ENCODE measurements at places on chromosomes 3 and 15.

DNA sequence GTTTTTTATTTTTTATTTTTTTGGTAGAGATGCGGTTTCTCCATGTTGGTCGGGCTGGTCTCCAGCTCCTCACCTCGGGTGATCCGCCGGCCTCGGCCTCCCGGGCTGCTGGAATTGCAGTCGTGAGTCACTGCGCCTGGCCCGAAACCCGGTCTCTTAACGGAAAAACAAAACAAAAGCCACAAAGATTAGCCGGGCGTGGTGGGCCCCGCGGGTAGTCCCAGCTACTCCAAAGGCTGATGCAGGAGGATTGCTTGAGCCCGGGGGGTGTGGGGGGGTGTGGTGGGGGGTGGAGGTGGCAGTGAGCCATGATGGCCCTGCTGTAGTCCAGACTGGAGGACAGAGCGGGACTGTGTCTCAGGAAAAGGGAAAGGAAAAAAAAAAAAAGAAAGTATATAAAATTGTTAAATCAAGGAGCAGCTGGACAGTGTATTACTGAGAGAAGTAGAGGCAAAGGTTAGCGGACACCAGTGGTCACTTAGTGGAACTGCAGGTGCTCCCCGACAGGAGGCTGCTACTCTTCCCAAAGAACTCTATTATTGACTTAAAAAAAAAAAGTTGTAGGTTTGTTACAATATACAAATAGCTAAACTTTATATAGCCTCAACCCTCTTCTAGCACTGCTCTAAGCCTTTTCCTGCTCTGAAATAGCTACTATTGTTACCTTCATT, 30.3 kb upstream of the TUBGCP5 start:
- DNase-seq, result no peak

GRCh38 chr15:51448622-51449399, 107.4 kb downstream of the GLDN start:
- DNase-seq, result no peak

GRCh38 chr15:78789615-78790014, 21.6 kb downstream of the ADAMTS7 start:
- no peak for DNase-seq

DNA sequence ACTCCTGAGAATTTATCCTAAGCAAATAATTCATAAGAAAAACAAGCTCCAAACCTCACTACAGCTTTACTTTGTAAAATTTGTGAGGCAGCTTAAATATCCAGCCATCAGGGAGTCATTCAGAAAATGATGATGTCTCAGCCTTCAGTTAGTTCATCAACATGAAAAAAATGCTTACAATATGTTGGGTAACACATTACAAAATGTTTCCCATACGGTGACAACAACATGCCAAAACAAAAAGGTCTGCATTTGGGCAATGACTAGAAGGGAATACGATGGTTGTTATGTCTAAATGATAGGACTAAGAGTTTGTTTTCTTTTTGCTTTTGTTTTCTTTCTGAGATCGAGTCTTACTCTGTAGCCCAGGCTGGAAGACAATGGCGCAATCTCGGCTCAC, 47.0 kb upstream of the CFAP161 start:
- no peak for DNase-seq

DNA sequence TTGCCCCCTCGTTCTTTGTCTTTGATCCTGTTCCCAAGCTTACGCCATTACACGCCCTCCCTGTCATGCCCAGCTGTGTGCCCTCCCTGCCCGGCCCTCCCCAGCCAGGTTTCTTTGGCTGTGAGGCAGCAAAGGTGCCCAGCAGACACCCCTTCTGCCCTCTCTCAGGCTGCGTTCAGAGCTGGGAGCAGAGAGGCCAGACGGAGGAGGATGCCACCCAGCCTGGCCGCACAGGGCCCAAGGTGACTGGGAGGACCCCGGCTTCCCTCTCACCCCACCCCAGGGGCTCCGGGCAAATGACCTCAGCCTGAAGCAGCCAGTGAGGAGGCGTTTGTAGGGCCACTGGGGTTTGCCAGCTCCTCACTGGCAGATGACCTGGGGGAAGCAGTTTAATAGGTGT, 30.8 kb upstream of the LACTB start:
- no peak for DNase-seq

- no peak for DNase-seq
These were observed 235.3 kb downstream of the IGSF11 start for GRCh38 chr3:118799303-118799702.

DNA sequence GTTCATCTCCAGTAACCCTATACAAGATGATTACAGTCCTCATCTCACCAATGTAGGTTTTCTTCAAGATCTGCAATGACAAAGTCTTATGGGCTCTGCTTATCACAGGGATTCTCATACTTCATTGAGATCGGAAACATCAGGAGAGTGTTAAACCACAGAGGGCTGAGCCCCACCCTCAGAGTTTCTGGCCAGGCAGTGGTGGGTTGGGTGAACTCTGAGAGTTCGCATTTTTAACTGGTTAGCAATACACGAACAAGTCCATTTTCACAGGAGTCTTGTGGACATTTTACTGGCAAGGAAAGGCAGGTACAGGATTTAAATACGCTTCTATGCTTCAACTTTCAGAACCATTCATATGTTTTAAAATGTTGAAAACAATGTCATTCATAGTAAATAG, 366.7 kb upstream of the ROBO2 start:
- no peak for DNase-seq

- DNase-seq, result no peak
These were observed 586.9 kb upstream of the SGO1 start for GRCh38 chr3:20772869-20773268.

DNA sequence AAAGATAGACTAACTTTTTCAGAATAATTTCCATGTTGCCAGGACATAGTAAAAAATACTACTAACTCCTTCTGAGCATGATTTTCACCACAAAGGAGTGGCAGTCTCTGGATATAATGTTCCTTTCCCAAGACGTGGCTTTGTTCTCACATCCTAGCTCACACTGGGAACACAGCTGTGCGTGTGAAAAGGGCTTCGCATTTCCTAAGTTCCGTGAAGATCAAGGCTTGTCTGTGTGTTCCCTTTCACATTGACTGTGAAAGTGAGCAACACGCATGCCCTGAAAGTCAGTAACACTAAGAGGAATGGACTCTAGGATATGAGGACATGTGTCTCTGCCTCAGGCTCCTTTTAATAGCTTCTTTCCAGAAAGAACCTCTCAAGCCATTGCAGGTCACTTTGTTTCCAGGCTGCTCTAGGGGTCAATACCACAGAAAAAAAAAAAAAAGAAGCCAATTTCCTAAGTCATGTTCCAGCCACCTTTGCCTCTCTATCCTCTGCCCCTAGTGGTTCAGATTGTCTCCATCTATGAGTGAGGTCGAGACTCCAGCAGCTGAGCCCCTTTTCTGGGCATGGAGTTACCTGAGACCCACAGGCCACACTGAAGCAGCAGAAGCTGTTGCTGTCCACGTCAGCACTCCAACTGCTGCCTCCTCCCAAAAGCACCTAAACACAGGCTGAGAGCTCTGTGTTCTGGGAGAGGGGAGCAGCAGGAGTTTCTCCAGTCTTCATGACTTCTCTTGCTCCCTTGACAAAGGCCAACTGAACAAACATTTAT, 355.9 kb downstream of the RSL24D1 start:
- no peak for DNase-seq

- DNase-seq, result no peak
These were observed 37.2 kb downstream of the SSUH2 start for GRCh38 chr3:8607234-8608040.

GRCh38 chr3:12630292-12630691, 33.6 kb downstream of the RAF1 start:
- no peak for DNase-seq

Data from naive thymus-derived CD4-positive, alpha-beta T cell (primary cell).